Placental pericyte (primary cell): ENCODE measurements at places on chromosomes 4 and X. TPM values are rescaled to one million over a fixed set of nuclear protein-coding genes. Genes with fewer than 3 reads are reported as not detected.

The RXFP1 gene
- total RNA-seq, result 0.29 TPM in 1 of 2 replicates, not detected in the other

The SRPX2 gene
- 40.9 and 73.2 TPM in 2 replicates for total RNA-seq

The GPC3 gene
- total RNA-seq, result 4.2 TPM in 1 of 2 replicates, not detected in the other

The PNCK gene
- total RNA-seq, result 0.22 TPM in 1 of 2 replicates, not detected in the other

The FHDC1 gene
- total RNA-seq, result under 0.01 and 0.29 TPM in 2 replicates

The FGD1 gene
- total RNA-seq, result 8.3 and 15.7 TPM in 2 replicates

The RASGEF1B gene
- not detected in 2 replicates for total RNA-seq

The CCNB3 gene
- under 0.01 and 2.6 TPM in 2 replicates for total RNA-seq

The ADGRL3 gene
- under 0.01 TPM in 1 of 2 replicates, not detected in the other for total RNA-seq

The SPACA5B gene
- not detected in 2 replicates for total RNA-seq

The CRMP1 gene
- under 0.01 TPM in 1 of 2 replicates, not detected in the other for total RNA-seq

The GJB1 gene
- total RNA-seq, result not detected in 2 replicates

The ATP2B3 gene
- not detected in 2 replicates for total RNA-seq

The AADAT gene
- 1.3 and 6.3 TPM in 2 replicates for total RNA-seq

The MAGEA9B gene
- not detected in 2 replicates for total RNA-seq

The FDCSP gene
- total RNA-seq, result not detected in 2 replicates

The BTK gene
- total RNA-seq, result not detected in 2 replicates

The ADH1B gene
- not detected in 2 replicates for total RNA-seq

The DCX gene
- total RNA-seq, result not detected in 2 replicates

The CC2D2A gene
- total RNA-seq, result 18.6 and 18.8 TPM in 2 replicates

The KLHL4 gene
- total RNA-seq, result 4.8 and 5.9 TPM in 2 replicates

The HELT gene
- not detected in 2 replicates for total RNA-seq

The EGF gene
- 0.22 and 1.6 TPM in 2 replicates for total RNA-seq

The RAB41 gene
- not detected in 2 replicates for total RNA-seq

The NKX6-1 gene
- total RNA-seq, result 0.22 TPM in 1 of 2 replicates, not detected in the other

The RASSF6 gene
- total RNA-seq, result 0.14 TPM in 1 of 2 replicates, not detected in the other

The VSIG4 gene
- 0.14 TPM in 1 of 2 replicates, not detected in the other for total RNA-seq

The DCAF12L2 gene
- total RNA-seq, result not detected in 2 replicates

The CTAG2 gene
- 0.22 TPM in 1 of 2 replicates, not detected in the other for total RNA-seq

The RAB40AL gene
- 0.14 and 0.66 TPM in 2 replicates for total RNA-seq

The BTC gene
- 0.14 TPM in 1 of 2 replicates, not detected in the other for total RNA-seq

The PPP1R2C gene
- not detected in 2 replicates for total RNA-seq

The SSX2 gene
- total RNA-seq, result not detected in 2 replicates

The NPY5R gene
- 0.22 TPM in 1 of 2 replicates, not detected in the other for total RNA-seq

The P2RY10 gene
- not detected in 2 replicates for total RNA-seq

The TBL1X gene
- 22.8 and 31.9 TPM in 2 replicates for total RNA-seq

The XIAP gene
- 40.0 and 50.8 TPM in 2 replicates for total RNA-seq

The MAB21L2 gene
- total RNA-seq, result 0.14 TPM in 1 of 2 replicates, not detected in the other

The TTC29 gene
- 0.22 and 3.1 TPM in 2 replicates for total RNA-seq
